ENCODE measurements at places on chromosomes 5 and 9.

- no peak for DNase-seq
These were observed 142.3 kb downstream of the MARCHF11 start for GRCh38 chr5:16037121-16037845.

DNA sequence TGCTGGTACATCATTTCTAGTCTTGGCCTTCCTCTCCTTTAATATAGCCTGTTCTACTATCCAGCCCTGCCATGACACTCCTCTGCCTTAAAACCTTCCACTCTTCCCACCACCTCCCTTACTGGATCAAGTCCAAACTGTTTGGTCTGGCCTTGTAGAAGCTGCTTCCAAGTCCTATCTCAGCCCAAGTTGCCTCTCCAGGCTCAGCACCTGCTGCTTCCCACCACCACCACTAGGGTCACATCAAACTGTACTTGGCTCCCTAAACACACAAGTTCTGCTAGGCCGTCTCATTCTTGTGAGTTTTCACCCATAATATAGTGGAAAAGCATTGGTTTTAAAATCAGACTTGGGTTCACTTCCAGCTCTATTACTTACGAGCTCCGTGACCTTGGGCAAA is 1.4 kb downstream of the NDUFA8 start:
- no peak for DNase-seq

GRCh38 chr5:138770291-138770690 is 17.1 kb downstream of the CTNNA1 start:
- DNase-seq: no peak

GRCh38 chr9:72322259-72322658 is 42.7 kb downstream of the ZFAND5 start:
- DNase-seq: no peak

DNA sequence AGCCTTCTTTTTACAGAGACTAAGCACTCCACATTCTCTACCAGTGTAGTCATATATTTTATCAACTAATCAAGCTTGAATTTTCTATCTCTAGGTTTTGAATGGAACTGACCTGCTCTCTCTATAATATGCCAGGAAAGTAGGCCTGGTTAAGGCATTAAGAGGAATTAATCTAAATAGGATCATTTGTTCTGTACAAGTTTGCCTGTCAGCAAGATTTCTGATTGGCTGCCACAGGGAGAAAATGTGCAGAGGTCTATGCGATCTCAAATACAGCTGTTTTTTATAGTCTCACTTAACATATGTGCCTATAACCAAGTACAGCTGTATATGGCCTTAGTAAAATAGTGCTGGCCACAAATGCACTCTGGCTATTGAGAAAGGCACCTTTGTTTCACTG is 418.8 kb downstream of the KDM4C start:
- peak; percentile 12 for DNase-seq

DNA sequence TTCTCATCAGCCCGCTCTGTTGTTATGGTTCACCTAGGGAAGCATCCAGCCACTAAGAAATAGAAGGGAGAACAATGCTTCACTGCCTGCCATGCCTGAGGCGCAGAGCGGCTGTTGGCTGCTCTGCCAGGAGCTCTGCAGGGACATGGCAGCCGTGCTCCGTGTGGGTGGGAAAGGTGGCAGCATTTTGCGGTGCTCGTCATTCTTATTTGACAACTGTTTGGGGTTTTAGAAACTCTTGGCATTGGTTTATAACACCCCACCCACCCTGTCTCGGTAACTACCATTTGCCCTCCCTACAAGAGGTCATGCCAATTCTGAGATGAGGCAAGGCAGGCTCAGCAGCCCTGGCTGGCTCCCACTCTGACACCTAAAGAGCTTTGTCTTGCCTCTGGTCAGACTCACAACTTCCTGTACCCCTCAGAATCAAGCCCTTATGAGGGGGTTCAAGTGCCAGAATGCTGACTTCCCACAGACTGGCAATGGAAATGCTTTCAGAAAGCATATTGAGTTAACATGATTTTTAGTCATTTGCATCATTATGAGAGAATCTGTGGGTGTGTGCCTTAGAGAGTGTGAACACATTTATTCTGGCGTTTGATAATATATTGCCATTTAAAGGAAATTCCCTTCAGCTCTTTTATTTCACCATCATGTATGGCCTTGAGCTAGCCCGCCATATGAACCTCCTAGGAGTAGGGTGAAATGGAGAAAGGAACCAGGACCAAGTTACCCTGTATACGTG is 288.0 kb upstream of the ANKRD55 start:
- DNase-seq: no peak

DNA sequence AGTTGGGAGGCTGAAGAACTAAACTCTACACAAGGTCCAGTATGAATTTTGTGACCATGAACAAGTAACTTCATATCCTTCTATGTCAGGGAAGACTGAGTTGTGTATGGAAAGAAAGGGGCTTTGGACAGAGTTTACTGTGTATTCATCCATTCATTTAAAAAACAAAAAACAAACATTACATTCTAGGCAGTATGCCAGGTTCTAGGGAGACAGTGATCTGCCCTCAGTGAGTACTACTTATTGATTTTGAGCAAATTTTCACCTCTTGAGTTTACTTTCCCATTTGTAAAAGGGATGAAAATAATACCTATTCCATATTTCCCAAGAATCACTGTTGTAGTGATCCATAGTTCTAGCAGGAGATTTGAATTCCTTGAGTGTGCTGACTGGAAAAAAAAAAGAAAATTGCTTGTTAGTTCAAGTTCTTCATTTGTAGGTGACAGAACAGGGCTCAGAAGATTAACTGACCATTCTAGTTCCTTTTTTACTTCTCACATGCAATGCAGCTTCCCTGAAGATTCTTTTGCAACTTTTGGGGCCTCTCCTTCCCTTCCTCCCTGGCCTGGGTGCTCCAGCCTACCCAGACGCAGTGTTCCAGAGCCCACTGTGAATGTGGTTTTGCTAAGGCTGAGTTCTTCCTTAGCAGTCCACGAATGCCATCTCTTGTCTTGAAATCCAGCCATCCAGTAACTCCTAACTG is 2.6 kb upstream of the GAPVD1 start:
- no peak for DNase-seq

GRCh38 chr5:80967500-80968181 is 7.5 kb downstream of the RASGRF2 start:
- DNase-seq: no peak

DNA sequence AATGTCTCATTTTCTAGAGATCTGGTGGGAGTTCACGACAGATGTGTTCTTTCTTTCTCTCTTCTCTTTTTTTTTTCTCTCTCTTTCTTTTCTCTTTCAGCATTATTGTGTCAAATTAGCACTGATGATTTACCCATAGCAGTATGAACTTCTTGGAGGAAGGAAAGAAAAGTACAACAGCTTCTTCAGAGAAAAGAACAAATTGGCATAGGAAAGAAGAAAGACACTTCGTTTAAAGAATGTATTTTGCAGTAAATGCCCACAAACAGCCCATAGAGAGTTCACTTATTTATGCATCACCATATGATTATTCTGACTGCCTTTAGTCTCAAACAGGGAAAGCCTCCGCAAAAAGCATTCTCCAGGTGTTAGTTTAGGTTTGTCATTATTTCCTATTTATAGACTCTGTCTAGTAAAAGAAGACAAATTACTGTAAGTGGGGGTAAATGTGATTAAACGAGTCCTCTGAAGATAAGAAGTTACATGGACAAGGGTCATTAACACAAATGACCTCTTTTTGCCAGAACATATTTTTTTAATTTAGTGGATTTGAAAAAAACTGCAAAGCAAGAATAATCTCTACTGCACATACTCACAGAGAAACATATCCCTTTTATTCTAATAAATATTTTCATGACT is 68.0 kb downstream of the POU5F2 start:
- no peak for DNase-seq

DNA sequence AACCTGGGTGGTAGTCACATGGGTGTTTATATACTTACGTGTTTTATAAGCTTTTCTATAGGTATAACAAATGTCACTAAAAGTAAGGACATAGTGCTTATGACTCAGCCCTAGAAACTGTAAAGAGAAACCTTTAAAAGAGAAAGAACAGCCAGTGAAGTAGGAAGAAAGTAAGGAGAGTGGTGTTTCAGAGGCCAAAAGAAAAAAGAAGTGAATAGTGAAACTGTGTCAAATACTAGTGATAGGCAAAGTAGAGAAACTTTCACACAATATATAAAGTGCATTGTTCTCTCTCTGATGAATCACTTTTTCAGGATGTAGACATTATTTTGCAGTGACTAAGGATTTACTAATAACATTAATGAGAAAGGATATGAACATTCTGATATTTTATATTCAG is 74.2 kb upstream of the SUSD1 start:
- DNase-seq: no peak

GRCh38 chr9:14315875-14316601 is 2.1 kb upstream of the NFIB start:
- DNase-seq: no peak

- DNase-seq: no peak
These were observed 8.1 kb upstream of the ZBED3 start for GRCh38 chr5:77095189-77095588.

- DNase-seq: no peak
These were observed 246.3 kb upstream of the MAP3K1 start for GRCh38 chr5:56569076-56569475.

DNA sequence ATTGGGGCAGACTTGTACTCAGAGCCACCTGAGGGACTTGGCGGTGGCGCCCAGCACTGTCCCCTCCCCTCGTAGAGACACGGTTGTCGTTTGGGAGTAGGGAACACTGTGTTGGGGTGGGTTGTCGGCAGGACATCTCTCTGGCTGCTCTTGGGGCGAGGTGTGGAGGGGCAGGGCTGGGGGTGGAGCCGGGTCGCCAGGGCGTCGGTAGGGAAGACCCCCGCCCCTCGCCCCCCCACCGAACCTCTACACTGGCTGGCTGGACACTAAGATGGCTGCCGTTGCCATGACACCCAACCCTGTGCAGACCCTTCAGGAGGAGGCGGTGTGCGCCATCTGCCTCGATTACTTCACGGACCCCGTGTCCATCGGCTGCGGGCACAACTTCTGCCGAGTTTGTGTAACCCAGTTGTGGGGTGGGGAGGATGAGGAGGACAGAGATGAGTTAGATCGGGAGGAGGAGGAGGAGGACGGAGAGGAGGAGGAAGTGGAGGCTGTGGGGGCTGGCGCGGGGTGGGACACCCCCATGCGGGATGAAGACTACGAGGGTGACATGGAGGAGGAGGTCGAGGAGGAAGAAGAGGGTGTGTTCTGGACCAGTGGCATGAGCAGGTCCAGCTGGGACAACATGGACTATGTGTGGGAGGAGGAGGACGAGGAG is 778 bp downstream of the TRIM41 start:
- DNase-seq: no peak

DNA sequence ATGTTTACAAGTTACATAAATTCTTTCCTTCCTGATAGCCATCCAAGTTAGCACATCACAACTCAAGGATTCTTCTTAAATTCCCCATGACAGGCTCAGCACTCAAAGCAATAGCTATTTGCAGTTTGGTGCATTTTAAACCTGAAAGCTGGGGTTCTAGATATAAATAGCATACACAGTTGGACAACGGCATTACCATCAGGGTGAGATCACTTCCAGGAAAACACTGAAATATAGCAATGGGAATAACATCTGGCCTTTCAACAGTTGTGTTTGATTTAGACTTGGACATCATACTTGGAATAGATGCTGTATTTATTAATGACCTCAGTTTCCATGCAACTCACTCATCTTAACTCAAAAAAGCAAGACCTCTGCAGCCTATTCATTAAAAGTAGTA is 24.7 kb upstream of the LECT2 start:
- DNase-seq: peak; percentile 91

DNA sequence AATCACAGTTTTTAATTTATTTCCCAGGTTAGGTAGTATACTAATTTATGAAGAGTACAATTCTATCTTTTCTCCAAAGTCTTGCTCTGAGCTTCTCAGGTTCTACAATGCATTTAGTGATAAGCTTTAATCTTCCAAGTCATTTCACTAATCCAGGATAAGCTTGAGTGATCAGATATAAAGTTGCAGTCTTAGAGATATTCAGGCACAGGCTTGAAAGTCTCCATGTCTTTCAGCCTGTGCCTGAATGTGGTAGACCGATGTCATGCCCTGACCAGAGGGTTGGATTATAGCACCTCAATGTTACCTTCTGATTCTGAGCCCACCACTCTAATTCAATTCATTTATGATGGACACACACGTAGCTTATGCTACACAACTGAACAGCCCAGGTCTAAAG is 3.2 kb downstream of the CRHBP start:
- no peak for DNase-seq

DNA sequence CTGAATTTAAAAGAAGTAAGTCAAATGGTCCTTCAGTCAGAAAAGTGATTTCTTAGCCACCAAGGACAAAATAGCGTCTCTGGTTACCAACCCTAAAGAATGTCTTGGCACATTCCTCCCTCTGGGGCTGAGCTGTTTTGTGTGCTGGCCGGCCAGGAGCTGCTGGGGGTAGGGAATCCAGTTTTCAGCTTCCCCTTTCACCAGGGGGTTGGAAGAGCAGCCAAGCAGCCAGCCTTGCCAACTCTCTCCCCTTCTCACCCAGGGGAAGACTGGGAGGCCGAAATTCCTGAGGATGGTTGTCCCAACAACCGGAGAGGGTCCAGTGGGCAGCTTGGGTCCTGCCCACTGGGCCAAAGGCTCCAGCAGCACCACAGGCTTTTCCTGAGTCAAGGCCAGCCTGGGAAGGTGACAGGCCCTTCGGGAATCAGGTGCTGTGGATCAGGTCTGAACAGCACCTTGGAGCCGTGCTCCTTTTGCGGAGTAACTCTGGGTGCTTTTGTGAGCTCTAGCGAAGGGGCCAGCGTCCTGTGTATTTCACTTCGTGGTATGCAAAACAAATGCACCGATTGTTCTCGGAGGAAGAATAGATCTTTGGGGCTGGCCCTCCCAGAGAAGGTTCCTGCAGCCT is 4.2 kb downstream of the WWC1 start:
- DNase-seq: peak; percentile 49

DNA sequence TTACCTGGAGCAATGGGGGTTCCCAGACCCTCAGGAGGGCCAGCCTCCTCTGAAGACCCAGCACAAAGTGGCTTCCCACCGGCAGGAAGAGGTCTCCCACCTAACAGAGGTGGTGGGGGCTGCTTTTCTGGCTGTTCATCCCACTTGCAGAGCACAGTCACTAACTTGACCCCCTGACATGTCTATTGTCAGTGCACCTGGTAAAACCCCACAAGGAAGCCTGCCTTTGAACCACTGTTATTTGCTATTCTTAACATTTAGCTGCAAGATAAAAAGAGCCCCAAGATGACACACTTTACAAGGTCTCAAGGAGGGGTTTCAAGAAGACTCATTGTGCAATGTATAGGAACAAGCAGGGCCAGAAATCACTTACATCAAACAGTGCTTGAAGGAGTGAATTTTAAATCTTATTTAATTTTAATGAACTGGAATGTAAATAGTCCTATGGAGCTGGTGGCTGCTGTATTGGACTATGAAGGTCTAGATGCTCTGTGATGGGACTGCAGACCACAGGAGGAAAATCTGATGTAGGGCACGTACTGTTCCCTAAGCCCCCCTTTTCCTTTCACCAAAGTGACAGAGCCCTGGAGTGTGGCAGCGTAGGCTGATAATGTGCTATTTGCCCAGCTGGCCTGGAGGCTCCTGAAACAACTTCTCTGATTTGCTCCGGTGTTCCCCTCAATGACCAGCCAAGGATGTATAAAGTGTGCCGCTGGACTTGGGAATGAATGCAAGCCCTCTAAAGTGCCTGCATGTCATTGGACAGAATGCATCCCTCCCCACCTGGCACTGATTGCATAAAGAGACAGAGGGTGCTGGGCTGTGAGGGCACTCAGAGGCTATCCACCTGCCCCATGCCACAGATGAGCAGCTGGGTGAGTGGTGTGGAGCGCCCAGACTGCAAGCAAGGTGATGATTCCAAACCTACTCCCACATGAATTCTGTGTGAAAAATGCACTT is 80.2 kb downstream of the PTPN3 start:
- no peak for DNase-seq

GRCh38 chr5:179124273-179124852 is 64.2 kb downstream of the ZNF354C start:
- DNase-seq: no peak

- DNase-seq: no peak
These were observed 6.6 kb upstream of the FBP2 start for GRCh38 chr9:94600258-94600657.

Measured in fibroblast of skin of left biceps (primary cell).